GM13976 (cell line): ENCODE measurements at places on chromosomes 5 and 9.
A peak's percentile ranks its signal among the peaks of the same experiment; 100 is the strongest.

GRCh38 chr5:180120237-180121101 lies 48.9 kb upstream of the RNF130 start:
- DNase-seq = no peak

- peak; percentile 37 for DNase-seq
Observed at GRCh38 chr5:68424799-68425537, 209.4 kb downstream of the PIK3R1 start.

DNA sequence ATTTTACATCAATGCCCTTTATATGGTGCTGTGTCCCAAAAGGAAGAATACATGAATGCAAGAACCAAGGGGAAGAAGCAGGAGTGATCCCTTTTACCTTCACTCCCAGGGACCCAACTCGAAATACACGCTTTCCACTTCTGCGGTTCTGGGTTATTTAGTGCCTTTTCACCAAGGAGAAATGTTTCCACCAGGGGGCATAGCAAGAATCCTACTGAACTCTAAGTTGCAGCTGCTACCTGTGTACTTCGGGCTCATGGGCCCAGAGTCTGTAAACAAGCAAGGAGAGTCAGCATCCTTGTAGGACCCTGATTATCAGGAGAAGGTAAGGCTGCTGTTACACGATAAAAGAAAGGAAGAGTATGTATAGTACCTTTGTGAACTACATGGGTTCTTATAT lies 45.7 kb downstream of the DPYSL3 start:
- peak; percentile 23 for DNase-seq

GRCh38 chr9:135037521-135038250 lies 49.8 kb upstream of the OLFM1 start:
- DNase-seq = no peak

GRCh38 chr5:16477541-16477940 lies 11.9 kb upstream of the ZNF622 start:
- no peak for DNase-seq

GRCh38 chr5:100890461-100891008 lies 12.5 kb downstream of the ST8SIA4 start:
- DNase-seq = no peak

DNA sequence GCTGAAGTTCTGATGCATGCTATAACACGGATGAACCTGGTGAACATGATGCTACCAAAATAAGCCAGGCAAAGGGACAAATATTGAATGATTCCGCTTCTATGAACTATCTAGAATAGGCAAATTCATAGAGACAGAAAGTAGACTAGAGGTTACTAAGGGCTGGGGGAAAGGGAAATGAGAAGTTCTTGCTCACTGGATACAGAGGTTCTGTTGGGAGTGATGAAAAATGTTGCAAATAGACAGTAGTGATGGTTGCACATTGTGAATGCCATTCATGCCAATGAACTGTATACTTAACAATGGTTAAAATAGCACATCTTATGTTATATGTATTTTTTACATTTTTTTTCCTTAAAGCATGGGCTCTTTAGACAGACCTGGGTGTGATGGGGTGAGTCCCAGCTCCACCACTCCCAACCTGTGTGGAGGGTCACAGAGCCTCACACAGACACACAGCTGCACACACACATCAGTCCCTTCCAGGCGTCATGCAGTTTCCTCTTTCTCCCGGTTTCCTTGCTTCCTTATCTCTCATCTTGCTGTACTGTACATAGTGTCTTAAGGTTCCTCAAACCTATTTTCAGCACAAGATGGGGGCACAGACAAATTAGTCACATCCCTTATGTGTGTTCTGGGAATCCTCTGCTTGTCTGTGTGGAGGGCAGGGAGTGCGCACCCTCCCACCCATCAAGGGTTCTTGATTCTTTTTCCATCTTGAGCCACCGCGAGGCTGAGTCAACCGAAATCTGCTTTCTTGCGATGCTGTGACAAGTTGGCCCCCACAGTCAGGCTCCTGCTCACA lies 192.9 kb downstream of the CRB2 start:
- no peak for DNase-seq

DNA sequence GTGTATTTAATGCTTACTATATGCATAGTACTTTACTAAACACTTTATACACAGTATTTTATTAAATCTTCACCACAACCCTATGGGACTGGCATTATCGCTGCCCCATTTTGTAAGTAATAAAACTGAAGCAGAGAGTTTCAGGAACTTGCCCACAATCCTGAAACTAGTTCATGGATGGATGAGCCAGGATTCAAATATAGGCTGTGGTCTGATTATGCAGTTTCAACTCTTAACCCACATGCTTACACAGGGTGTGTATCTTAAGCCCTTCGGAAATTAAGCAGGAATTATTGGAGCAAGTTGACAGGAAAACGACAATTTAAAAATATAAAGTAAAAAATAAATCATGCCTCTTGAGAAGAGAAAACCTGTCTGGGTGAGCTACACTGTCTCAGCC lies 109.0 kb downstream of the ATP10B start:
- DNase-seq = no peak

- DNase-seq = no peak
Observed at GRCh38 chr5:180059326-180059725, 12.2 kb downstream of the RNF130 start.

DNA sequence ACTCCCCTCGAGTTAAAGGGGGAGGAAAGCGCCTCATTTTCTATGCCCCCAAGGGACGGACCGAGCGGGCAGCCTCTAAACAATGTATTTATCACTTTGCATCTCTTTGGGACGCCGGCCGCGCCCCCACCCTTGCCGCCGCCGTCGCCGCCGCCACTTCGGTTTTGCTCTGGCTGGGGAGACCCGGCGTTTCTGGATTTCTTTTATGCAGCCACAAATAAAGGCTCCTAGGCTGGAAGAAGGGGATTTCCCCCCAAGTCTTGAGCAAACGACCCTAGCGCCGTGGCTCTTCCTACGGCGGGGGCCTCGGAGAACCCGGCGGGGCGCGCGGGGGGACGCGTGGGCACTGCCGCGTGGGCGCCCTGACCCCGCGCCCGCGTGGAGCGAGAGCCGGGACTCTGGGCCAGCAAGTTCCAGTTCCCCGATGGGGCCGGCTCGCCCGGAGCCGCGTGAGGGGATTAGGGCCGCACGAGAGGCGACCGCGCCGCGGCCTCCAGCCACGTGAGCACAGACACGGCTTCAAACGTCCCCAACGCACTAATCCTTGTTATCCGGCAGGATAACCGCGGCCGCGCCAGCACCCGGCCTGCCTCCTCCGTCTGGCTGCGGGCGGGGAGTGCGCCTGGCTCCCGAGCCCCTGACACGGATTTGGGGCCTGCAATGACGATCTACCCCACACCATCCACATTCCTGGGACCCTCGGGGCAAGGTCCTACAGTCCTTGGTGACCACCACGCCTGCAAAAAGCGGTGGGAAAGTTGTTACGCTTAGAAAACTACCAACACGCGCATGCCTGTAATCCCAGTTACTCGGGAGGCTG lies 7.9 kb upstream of the NEUROG1 start:
- peak; percentile 57 for DNase-seq

GRCh38 chr5:119358901-119359603 lies 3.2 kb downstream of the TNFAIP8 start:
- no peak for DNase-seq

GRCh38 chr9:127384901-127385300 lies 12.1 kb upstream of the SLC2A8 start:
- no peak for DNase-seq

GRCh38 chr5:153824909-153825308 lies 213.8 kb downstream of the FAM114A2 start:
- DNase-seq = no peak

DNA sequence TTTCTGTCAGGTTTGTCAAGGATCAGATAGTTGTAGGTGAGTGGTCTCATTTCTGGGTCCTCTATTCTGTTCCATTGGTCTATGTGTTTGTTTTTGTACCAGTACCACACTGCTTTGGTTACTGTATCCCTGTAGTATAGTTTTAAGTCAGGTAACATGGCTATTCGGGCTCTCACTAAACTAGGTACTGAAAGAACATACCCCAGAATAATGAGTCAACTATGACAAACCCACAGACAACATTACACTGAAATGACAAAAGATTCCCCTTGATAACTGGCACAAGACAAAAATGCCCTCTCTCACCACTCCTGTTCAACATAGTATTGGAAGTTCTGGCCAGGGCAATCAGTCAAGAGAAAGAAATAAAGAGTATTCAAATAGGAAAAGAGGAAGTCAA lies 535.3 kb upstream of the CYLC2 start:
- no peak for DNase-seq

- DNase-seq = no peak
Observed at GRCh38 chr5:95178046-95178651, 106.7 kb downstream of the MCTP1 start.

- peak; percentile 70 for DNase-seq
Observed at GRCh38 chr5:157670662-157671591, at the start of gene C5orf52. C5orf52 (plus strand) TSS chr5:157671533; CDS start chr5:157671615, 82 bp downstream.
